ENCODE measurements at places on chromosomes 13 and 19. TPM values are rescaled to one million over a fixed set of nuclear protein-coding genes. Genes with fewer than 3 reads are reported as not detected.

DNA sequence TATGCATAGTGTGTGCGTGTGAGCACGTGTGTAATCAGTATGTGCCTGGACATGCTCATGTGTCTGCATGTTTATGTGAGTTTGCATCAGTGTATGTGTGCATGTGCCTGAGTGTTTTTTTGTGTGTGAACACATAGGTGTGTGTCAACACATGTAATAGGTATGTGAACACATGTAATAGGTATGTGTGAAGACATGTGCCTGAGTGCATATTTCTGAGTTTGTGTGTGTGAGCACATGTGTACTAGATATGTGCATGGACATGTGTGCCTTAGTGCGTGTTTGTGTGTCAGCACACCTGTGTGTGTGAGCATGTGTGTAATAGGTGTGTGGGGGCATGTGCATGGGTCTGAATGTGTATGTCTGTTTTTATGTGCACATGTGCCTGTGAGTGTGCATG, 7.4 kb downstream of the SPPL2B start:
- DNase-seq = no peak

DNA sequence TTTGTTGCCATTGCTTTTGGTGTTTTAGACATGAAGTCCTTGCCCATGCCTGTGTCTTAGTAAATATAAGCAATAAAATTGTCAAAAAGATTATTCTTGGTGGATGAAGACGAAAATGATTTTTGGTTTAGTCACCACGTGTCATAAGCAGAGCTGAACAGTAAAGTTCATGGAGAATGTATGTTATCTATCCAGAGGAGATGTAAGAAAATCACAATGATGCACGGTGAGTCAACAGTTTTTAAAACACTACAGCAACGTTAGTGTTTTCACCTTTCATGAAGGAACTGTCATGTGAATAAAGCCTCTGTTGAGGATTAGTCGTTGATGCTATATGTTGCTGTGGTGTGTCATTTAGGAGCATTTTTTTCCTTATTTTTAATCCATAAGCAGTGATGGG, 137.6 kb downstream of the GPC6 start:
- DNase-seq = no peak

GRCh38 chr13:48160606-48161278, 65.8 kb upstream of the MED4 start:
- DNase-seq = no peak

DNA sequence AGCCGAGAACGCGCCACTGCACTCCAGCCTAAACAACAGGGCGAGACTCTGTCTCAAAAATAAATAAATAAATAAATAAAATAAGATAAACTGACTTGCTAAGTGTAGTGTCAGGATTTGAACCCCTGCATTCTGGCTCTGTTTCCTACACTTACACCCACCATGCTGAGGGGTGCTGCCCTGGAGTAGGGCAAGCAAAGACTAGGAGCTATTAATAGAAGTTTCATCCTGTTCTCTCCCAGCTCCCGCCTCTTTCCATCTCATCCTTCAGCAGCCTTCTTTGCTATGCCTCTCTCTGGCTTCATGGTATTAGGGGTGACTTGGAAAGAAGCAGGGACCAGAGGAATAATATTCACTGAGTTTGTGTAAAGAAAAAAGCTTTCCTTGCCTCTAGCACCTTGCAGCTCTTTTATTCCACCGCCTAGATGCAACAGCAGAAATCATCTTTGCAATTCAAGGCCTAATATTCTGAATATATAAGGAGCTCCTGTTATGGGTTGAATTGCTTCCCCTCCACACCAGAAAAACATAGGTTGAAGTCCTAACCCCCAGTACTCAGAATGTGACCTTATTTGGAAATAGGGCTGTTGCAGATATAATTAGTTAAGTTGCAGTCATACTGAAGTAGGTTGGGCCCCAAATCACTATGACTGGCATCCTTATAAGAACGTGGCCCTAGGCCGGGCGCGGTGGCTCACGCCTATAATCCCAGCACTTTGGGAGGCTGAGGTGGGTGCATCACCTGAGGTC, 8.7 kb upstream of the PLAUR start:
- no peak for DNase-seq

DNA sequence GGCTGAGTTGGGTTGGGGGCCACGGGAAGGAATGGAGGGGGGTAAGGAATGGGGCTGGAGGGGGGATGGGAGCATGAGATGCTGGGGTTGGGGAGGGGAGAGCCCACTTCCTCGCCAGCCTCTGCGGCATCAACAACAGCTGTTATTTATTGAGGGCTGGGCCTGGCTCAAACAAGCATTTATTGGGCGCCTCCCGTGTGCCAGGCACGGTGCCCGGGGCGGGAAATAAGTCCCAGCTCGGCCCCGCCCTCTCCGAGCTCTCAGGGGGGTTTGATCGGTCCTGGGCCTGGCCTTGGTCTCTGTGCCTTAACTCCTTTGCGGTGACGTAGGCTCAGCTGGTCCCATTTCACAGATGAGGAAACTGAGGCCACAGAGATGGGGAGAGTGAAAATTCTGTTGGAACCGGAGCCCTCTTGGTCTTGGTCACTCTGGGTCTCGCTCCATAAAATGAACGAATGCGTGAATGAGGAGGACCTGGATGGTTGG, 919 bp upstream of the ADAMTS10 start:
- peak; percentile 84 for DNase-seq

GRCh38 chr13:36801035-36801434, 18.0 kb upstream of the RFXAP start:
- no peak for DNase-seq

- peak; percentile 93 for DNase-seq
These were observed 1.2 kb upstream of the CCDC124 start for GRCh38 chr19:17931532-17932191.

DNA sequence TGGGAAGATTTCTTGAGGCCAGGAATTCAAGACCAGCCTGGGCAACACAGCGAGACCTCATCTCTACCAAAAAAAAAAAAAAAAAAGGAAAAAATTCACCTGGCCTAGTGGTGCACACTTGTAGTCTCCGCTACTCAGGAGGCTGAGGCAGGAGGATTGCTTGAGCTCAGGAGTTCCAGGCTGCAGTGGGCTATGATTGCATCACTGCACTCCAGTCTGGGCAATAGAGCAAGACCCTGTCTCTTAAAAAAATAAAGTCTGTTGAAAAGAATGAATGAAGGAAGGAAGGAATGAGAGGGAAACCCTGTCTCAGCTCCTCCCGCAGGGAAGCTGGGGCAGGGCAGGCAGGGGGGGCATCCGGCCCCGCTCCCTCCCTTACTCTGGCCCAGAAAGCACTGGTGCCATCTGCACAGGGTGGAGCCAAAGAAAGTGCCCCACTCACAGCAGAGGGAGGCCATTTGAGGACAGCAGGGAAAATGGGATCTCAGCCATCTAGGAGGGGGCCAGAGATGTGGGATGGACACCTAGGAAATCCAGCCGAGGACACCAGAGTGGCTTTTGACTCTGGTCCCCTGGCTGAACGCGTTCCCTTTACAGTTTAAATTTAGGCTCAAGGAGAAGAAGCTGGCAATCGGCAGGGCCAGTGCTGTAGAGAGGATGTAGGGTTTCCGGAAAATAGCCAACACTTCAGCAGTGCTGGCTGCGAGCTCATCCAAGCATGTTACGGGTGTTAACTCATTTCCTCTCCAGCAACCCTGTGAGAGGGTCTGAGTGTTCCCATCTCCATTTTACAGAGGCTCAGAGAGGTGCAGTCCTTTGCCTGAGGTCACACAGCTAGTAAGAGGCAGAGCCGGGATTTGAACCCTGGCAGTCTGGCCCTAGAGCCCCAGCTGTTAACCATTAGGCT, 3.6 kb upstream of the HPN start:
- DNase-seq = no peak

- DNase-seq = no peak
These were observed 2772.2 kb downstream of the PCDH9 start for GRCh38 chr13:64457976-64458375.

GRCh38 chr13:39268398-39268797, 230.1 kb downstream of the NHLRC3 start:
- no peak for DNase-seq

DNA sequence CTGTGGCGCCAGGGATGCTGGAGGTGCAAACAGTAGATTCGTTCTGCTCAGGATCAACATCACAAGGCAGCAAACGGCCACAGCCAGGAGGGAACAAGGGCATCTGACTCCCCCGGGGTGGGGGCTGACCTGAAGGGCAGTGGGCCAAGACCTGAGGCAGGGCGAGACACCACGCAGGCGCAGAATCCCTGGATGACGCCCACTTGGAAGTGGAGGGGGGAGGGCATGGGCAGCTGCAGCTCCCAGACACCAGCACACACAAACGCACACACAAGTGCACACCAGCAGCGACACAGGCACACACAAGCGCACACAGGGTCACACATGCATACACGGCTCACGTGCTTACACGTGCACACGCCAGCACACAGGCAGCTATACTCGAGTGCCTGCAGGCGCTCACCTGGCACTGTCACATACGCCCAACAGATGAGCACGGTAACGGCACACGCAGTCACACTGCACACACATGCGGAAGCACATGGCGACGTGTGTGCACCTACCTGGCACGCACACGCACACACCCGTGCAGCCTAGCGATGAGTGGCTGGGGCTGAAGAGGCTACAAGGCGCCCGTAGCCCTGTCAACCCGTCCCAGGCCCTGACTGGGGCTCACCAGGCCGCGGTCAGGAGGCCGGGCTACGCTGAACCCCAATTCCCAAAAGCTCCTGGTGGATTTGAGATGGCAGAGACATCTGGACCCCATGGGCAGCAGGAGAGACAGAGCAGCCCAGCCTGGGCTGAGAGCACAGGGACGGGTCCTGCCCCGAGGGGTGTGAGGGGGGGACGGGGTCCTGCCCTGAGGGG, 5.5 kb downstream of the C2CD4C start:
- peak; percentile 67 for DNase-seq

DNA sequence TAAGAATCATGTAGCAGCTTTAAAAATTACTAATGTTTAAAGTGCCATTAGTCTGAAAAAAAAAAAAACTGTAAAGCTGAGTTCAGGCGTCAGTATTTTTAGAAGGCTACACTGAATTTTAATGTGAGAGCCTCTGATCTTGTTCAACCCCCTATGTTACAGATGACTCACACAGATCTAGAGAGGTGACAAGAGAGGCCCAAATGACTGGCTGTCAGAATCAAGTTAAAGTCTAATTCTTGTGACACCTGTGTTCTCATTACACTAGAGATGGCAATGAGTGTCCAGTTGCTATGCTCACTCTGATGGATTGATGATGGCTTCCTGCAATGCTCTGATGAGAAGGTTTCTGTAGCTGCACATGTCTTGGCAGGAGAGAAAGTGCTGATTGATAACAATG, 203.5 kb upstream of the OBI1 start:
- DNase-seq = no peak

The CBARP gene
- 6.7 TPM for total RNA-seq

The LILRA2 gene
- total RNA-seq = not detected

The PTPRH gene
- total RNA-seq = 2.3 TPM

The ELSPBP1 gene
- not detected for total RNA-seq

The HSH2D gene
- 0.07 TPM for total RNA-seq

The TDRD12 gene
- total RNA-seq = 1.4 TPM

The RPS15 gene
- 1,494 TPM for total RNA-seq

The CLEC17A gene
- not detected for total RNA-seq

The CYP2S1 gene
- total RNA-seq = 108 TPM

The ANGPTL4 gene
- total RNA-seq = 13.2 TPM
